ENCODE measurements at places on chromosomes 5 and 9.

GRCh38 chr9:94911211-94911610, 184.7 kb downstream of the AOPEP start:
- DNase-seq = no peak

DNA sequence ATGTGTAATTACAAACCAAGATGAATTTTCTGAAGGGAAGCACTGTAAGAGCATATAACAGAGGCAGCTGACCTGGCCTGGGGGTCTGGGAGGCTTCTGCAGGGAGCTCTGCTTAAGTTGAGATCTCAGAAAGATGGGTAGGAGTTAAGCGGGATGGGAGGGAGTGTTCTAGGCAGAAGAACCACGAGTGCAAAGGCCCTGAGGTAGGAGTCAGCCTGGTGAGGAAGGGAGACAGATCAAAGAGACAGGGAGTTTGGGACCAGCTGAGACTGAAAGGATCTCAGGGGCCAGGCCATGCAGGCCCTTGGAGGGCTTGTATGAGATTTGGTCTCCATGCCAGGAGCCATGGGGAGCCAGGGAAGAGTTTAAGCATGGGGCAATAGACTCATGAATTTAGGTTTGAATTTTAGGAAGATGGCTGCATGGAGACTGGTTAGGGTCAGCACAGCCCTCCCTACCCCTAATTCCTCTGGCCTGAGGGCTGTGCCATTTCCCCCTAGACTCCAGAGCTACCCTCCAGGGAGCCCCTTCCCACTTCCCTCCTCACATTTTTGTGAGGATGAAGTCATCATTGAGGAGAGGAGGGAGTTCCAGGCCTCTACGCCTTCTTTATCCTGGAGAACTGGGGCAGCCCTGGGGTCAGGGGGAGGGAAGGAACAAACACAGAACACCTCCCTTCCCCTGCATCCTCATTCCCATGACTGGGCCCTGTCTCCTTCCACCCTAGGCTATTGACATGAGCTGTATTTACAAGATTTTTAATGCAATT, 4.8 kb upstream of the ARAP3 start:
- no peak for DNase-seq

DNA sequence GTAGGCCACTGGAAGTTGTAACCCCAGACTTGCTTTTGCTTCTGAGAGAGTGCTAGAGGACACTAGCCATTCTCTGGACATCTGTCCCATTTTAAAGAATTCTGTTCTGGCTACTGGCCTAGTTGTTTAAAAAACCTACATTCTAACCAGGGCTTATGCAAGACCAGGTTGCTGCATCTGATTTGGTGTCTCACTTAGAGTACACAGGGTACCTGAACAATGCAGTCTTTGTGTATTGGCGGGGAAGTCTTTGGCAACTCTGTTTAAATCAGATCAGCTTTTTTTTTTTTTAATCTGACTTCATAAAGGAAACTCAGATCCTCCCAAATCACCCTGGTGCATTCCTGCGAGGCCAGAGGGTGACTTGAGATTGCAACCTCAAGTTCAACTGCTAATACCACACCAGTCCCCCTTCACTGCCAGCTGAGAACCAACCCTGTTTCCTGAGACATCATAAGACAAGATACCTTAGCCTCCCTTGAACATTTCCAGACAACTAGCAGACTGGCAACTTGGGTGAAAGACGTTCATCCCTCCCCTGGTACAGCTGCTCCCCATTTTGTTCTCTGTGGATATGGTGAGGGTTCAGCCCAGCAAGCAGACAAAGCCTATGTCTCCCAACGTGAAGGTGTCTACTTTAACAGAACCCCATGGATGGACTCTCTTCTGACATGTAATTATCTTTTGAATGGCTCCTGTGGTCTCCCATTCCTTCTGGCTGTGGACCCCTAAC, 27.0 kb downstream of the SKP1 start:
- no peak for DNase-seq

DNA sequence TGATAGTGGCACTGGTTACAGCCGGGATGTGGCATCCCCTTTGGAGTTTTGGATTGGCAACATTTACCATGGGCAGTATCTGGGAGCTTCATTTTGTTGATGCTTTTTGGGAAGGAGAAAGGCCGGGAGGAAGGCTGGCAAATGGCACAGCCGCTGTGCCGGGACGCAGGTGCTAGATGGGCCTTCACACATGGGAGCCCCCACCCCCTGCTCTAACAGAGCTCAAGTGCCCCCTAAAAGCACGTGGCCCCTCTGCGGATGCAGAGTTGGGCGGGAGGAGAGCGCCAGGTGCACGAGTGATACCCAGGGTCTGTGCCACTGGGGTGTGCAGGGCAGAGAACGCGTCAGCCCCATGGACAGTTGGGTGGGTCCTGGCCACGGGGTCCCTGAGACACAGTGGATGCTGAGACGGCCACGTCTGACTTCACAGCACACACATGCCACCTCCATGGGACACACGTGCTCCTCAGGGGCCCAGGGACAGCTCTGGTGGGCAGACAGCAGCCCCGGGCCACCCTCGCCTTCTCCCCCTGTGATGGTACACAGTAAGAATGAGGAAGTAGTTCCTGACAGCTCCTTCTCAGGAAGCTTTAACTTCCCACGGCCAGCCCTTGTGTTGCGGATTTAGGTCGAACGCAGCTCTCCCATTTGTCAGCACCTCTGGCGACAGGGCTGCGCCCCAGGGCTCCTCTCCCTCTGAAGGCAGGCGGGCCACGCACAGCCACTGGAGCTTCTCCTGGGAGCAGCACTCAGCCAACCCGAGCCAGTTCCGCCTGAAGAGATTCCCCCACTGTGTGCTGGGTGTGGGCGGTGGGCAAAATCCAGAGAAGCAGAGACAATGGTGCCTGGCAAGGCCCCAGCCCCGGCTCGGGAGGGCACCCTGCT, 10.8 kb downstream of the SLC9A3 start:
- DNase-seq = no peak

- DNase-seq = no peak
These were observed 152.8 kb downstream of the TMEM167A start for GRCh38 chr5:82924226-82925060.

- no peak for DNase-seq
These were observed 18.3 kb upstream of the SYNPO start for GRCh38 chr5:150622157-150622556.

- DNase-seq = no peak
These were observed 468.5 kb downstream of the TAF11L14 start for GRCh38 chr5:18102733-18103132.

- no peak for DNase-seq
These were observed 326.5 kb downstream of the NTRK2 start for GRCh38 chr9:84996029-84996428.

DNA sequence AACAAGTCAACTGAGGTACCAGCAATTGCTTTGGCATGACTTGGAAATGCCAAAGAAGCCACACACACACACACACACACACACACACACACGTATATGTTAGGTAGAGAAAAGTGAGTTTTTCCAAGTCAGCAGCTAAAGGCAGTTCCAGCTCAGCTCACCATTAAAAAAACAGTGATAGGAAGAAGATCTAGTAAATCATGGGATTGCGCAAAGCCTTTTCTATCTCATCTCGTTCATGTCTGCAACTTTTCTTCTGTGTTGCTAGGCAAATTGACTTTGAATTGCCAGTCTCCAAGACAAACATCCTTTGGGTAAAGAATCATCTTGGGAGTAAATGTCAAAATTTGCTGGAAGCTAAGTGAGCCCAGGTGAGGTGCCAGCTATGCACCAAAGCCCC, 500.1 kb downstream of the ENC1 start:
- DNase-seq = no peak

DNA sequence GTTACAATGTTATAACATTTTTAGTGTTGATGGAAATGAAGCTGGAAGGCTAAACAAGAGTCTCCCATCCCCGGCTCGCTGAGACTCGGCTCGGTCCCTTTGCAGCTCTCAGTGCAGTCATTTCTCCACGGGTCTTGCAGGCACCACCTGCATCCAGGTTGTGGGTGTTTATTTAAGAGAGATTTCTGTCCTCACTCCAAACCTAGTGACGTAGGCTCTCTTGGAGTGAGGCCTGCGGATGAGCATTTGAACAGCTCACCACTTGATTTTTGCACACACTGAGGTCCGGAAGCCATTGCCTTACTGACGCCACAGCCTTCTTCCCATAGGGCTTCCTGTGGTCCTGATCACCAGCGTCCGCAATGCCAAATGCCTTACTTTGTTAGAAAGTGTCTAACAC, 197.7 kb upstream of the OTULINL start:
- DNase-seq = no peak

All from activated CD4-positive, alpha-beta T cell treated with anti-CD3 and anti-CD28 coated beads, Interleukin-2, amount 50 U/mL, for 4 hours (primary cell).